ENCODE measurements at places on chromosomes 4 and X.

DNA sequence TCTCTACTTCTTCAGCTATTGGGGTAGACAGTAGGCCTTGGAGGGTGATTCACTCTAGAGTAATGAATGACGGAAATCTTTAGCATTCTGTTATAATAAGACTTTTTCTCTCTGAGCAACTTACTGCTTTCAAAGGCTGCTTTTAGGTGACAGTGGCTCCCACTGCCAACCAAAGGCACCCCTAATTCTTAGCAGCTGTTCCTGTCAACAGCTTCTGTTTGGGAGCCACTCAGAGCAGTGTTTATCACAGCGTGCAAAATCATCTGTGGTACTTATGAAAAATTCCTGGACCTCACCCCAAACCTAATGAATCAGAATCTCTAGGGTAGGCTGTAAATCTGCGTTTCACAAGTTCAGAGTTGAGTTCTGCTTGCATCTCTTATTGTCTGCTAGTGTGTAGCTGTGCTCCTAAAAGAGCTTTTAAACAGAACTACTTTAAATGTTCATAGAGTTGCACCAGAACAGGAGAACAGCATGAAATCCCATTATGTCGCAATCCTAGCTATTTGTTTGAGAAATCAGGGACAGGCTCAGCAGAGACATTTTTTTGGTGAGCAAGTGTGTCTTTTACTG is 52.8 kb upstream of the POU4F2 start:
- no peak for DNase-seq

- DNase-seq, result no peak
Observed at GRCh38 chr4:150656891-150657290, 74.9 kb downstream of the MAB21L2 start.

DNA sequence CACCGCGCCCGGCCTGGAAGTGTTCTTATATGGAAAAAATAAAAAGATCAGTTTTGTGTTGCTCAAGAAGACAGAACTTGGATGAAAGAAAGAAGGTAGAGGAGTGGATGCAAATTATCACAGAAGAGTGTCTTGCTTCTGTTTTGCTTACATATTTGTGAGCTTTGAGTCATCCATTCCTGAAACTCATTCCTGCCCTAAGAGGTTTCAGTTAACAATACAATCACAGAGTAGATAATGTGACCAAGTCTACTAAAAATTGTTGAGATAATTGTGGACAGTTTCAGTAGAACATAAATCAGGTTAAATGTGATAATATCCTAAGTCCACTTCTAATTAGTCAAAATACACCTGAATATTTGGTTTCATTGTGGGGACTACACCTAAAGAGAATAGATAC is 26.4 kb upstream of the LRCH2 start:
- DNase-seq, result no peak

DNA sequence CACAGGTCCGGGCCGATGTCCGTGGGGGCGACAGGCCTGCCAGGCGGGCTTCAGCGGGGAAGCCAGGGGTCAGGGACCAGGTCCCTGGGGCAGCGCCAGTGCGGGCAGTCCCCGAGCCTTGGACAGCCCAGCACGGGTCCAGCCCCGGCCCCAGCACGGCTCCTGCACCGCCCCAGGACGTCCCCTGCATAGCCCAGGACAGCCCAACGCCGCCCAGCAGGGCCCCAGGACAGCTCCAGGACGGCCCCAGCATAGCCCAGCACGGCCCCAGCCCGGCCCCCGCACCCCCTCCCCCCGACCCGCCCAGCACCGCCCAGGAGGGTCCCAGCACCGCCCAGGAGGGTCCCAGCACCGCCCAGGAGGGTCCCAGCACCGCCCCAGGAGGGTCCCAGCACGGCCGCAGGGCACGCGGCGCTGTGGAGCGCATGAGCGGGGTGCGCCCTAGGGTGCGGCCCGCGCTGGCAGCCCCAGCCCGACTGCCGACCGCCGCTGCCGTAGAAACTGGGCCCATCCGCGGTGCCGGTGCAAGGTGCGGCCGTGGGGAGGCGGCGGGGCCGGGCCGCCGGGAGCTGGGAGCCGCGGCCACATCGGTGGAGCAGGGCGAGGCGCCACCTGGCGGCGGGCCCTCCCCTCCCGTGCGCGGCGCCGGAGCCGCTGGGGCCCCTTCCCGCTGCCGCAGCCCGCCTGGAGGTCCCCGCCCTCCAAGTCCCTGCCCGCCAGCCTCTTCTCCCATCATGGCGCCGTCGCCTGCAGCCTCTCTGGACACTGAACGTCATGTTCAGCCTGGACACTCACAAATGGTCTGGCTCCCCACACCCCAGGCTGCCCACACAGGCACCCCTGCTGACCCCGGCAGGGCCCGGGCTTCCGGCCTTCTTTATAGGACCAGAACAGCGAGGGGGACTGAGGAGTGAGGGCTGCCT is 106.8 kb upstream of the NKX1-1 start:
- no peak for DNase-seq

- DNase-seq, result no peak
Observed at GRCh38 chr4:100949350-100949935, 397.9 kb downstream of the PPP3CA start.

Data from bone marrow (tissue), 2 donors.